PC-9 (cell line): ENCODE measurements at places on chromosomes 5 and 9.

- no peaks in the 10 kb centered on the region for H3K36me3 ChIP-seq
- no peak overlapping the region for H3K4me3 ChIP-seq
- no peak for DNase-seq
- no peak overlapping the region for H3K27ac ChIP-seq
- H3K27me3 ChIP-seq = no peaks in the 10 kb centered on the region
- H3K4me1 ChIP-seq = no peaks in the 10 kb centered on the region
Observed at GRCh38 chr5:121937762-121938161, 24.0 kb upstream of the SRFBP1 start.

- peaks cover 21% of the 10 kb centered on the region for H3K4me1 ChIP-seq
- peak overlapping the region; percentile 74; the same call in 1 of the 2 replicates for H3K27ac ChIP-seq
- DNase-seq = peak; percentile 50
- peaks cover 15% of the 10 kb centered on the region for H3K36me3 ChIP-seq
- H3K4me3 ChIP-seq = peak overlapping the region; percentile 100
Observed at GRCh38 chr9:128321879-128322403, 306 bp downstream of the TRUB2 start.

DNA sequence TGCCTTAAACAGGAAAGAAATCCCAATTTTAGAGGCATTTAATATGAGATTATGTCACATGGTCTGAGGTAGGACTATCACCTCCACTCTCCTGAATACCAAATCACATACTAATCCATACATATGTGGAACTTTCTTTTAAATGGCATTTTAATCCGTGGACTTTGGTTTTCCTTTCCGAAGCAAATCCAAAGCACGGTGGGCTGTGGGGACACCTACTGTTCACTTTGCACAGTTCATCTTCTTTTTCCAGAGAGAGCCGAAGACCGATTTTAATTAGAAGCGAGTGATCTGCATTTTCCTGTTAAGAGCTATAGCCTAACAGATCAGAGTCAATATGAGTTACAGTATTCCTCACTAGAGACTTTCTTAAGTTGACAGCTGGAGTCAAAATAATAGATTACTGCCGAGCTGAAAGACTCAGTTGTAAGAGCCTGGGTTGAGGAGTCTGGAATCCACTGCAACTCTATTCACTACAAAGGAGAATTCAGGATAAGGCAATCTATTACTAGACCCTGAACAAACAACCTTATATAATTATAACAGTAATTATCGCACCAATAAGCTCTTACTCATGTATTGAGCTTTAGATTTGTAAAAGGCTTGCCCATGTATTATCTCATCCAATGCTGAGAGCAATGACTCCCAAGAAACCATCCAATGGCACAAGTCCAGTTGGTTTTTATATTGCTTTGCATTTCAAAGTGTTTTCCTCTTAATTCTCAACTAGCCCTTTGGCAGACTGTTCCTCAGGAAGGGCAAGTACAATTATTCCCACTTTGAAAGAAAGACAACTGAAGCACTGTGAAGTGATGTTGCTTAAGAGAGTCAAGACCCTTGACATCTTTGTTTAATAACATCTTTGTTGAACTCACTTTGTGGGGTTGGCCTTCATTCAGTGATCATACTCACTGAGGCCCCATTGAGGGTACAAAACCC is 144.7 kb downstream of the TRPM6 start:
- H3K4me3 ChIP-seq = no peak overlapping the region
- H3K36me3 ChIP-seq = no peaks in the 10 kb centered on the region
- H3K27ac ChIP-seq = no peak overlapping the region
- no peaks in the 10 kb centered on the region for H3K27me3 ChIP-seq
- no peak for DNase-seq

DNA sequence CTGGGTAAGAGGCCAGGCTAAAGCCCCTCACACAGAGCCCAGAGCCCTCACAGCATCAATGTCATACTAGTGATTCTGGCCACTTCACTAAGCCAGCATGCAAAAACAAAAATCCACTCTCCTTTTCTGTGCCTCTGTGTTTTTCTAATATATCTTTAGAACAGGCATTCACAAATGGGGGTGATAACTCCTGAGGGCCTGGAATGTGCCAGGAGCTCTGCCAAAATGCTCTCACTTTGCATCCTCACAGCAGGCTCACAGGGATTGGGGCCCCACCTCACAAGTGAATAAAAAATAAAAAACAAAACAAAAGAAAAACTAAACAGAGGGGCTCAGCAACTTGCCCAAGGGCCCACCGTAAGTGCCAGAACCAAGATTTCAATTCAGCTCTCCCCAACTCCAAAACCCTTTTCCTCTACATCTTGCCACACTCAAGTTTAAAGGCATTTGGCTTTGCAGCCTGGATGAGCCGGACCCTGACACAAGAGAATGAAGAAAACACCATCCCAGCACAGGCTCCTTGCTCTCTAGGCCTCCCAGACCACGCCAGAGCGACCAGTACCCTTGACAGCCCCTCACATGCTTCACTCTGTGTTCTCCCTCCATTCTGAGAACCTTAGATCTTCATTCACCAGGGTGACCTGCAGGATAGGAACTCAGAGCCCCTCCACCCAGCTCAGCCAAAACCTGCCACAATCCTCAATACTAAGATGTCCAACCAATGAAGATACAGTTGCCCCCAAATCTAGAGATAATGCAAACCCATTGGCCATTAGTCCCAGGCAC is 51.3 kb downstream of the SAXO1 start:
- H3K4me1 ChIP-seq = no peaks in the 10 kb centered on the region
- no peak for DNase-seq

DNA sequence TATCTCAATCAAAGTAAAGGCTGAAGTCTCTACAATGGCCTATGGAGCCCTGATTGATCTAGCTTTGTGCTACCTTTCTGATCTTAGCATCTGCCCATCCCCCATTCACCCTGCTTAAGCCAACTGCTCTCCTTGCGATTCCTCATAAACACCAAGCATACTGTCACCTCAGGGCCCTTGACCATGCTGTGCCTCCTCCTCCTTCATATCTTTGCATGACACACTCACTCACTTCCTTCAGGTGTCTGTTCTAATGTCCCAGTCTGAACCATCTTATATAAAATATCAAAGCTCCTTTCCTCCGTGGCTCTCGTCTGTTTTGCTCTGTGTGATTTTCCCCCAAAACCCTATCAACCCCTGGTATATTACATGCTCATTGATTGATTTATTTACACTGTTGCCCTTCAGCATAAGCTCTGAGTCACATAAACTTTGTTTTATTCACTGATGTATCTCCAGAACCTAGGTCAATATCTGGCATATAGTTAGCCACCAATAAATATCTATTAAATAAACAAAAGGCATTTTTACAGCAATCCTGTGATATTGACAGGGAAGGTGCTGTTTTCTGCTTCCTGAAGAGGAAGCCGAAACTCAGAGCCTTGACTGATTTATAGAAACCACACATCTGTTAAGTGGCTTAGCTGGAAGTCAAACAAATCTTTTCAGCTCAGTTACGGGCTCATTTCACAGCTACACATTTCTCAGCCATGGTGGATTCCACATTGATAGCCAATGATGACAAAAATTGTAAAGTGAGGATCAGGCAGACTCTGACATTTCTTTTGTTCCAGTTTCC is 103.6 kb downstream of the BOD1 start:
- no peak overlapping the region for H3K4me3 ChIP-seq
- H3K27me3 ChIP-seq = no peaks in the 10 kb centered on the region
- DNase-seq = peak; percentile 85
- peaks cover 42% of the 10 kb centered on the region for H3K4me1 ChIP-seq
- no peaks in the 10 kb centered on the region for H3K36me3 ChIP-seq

GRCh38 chr9:94584555-94584954 is 9.1 kb downstream of the FBP2 start:
- DNase-seq = no peak
- H3K27ac ChIP-seq = no peak overlapping the region
- H3K27me3 ChIP-seq = no peaks in the 10 kb centered on the region
- H3K36me3 ChIP-seq = no peaks in the 10 kb centered on the region
- H3K4me3 ChIP-seq = no peak overlapping the region

DNA sequence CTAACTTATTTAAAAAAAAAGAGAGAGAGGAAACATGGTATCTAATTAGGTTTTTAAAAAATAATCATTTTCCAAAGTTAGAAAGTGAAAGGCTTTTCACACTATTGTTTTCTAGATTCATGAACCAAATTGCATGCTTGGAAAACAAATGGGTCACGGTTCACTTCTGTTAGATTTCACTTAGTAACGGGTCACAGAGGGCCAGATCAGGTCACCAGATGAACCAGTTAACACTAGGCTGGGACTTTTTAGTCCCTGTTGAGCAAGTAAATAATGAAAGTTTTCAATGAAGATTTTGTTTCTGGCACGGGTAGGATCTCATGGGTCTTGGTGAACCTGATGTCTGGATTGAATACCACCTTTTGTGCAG is 207.2 kb upstream of the RFX3 start:
- H3K27me3 ChIP-seq = no peaks in the 10 kb centered on the region
- H3K4me1 ChIP-seq = peaks cover 9% of the 10 kb centered on the region; the same call in 1 of the 2 replicates
- H3K4me3 ChIP-seq = no peak overlapping the region
- no peak for DNase-seq
- H3K36me3 ChIP-seq = no peaks in the 10 kb centered on the region

- DNase-seq = no peak
- H3K4me3 ChIP-seq = no peak overlapping the region
- peaks cover 57% of the 10 kb centered on the region for H3K4me1 ChIP-seq
- H3K27me3 ChIP-seq = no peaks in the 10 kb centered on the region
- peak overlapping the region; percentile 87 for H3K27ac ChIP-seq
Observed at GRCh38 chr5:58411372-58411771, 48.5 kb downstream of the PLK2 start.

- H3K27ac ChIP-seq = no peak overlapping the region
- H3K36me3 ChIP-seq = no peaks in the 10 kb centered on the region
- DNase-seq = no peak
- H3K4me3 ChIP-seq = no peak overlapping the region
- no peaks in the 10 kb centered on the region; the same call in 1 of the 2 replicates for H3K27me3 ChIP-seq
Observed at GRCh38 chr9:121568343-121569265, 69.0 kb upstream of the GGTA1 start.
